Dorsolateral prefrontal cortex (tissue), 122 donors: ENCODE measurements at places on chromosomes 2 and 18.
A peak's percentile ranks its signal among the peaks of the same experiment; 100 is the strongest.

DNA sequence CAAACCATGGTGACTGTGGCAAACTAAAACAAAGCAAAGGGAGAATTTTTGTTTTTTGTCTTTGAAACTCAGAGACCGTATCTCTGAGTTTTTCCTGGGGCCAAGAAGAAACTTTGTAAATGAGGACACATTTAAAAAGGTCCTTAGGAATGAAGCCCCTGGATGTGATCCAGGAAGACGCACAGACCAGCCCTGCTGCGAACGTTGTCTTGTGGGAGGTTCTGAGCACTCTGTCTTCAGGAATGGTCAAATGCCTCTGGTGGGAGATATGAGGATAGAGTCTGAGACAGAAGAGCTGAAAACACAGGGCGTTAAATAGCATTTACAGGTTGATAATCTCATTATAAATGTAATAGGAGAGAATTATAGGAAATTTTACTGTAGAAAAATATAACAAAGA is 893.5 kb upstream of the KLHL29 start:
- no peak for DNase-seq

DNA sequence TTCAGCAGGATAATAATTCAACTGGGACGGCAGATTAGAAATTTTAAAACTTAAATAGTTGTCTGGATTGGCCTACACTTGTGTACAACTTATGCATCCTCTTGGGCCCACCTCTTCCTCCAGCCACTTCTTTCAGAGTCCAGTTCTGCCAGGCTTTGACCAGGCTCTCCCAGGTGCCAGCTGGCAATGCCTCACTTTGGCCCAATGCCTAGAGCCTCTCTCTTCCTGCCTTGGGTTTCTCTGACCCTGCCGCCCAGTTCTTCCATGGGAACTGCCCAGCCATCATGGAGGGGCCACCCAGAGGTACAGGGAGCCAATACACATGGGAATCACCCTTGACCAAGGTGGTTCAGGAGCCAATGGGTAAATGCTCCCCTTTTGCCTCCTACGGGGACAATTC is 135.5 kb downstream of the IRS1 start:
- DNase-seq, result no peak

- DNase-seq, result no peak
Measured at GRCh38 chr2:163670929-163671328, 64.9 kb downstream of the FIGN start.

DNA sequence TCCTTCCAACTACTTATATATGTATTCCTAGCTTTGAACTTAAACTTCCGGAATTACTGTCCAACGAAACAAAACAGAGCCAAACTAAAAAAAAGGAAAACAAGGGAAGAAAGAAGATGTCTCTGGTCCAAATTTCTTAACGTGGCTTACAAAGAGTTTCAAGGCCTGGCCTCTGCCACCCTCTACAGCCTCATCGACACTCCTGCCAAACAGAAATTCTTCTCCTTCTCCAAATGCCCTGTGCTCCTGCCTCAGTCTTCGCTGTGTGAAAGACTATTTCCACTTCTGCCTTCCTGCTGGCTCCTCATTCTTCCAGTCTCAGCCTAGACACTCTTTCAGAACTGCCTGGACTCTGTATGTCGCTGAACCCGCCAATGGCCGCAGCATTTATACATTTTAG is 249.2 kb downstream of the TXNL1 start:
- no peak for DNase-seq

GRCh38 chr2:118808429-118808809 is 39.0 kb downstream of the EN1 start:
- DNase-seq, result no peak

- no peak for DNase-seq
Measured at GRCh38 chr2:104091894-104092293, 762.0 kb upstream of the POU3F3 start.

DNA sequence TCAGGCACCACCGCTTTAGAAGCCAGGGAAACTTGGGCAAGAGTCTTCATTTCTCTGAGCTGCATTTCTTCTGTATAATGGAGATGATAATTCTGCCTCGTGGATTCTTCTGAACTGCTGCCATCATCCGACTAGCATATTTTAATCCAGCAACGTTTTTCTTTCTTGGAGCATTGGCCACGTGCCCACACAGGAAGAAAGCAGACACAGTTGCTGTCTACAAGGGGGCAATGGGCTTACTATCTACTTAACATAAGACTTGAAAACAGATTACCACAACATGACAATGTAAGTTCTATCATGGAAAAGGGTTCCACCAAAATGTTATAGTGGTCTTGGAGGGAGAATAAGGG is 176.5 kb downstream of the FAM210A start:
- peak; percentile 27 for DNase-seq

GRCh38 chr2:235505181-235505741 is 11.4 kb downstream of the AGAP1 start:
- no peak for DNase-seq

DNA sequence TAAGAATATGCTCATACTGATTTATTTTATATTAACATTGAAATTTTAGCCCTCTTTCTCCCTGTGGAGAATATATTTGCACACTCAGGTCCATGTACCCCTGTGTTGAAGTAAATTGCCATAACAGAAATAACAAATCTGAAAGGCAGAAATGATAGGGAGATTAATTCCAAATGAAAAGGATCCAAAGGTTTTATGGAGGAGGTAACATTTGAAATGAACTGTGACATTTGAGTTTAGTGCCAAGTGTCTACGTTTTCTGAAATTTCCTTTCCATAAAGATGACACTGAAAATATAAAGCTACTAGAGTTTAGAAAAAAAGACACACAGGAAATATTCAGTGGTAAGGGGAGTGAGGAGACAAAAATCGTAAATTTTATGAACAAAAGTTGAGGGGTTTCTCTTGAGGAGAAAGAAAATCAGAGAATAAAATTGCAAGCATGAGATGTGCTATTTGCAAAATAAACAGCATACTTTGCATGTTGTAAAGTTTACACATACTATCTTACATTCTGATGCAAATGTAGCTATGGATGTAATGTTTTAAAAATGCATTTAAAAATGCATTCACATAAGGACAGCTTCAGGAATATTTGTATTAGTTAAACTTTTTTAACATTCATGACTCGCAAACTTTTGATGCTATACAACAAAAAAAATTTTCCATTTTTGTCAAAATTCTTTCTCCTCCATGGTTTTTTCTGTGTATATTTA is 69.5 kb downstream of the BAZ2B start:
- DNase-seq, result no peak

GRCh38 chr2:100021791-100022340 is 120.5 kb downstream of the AFF3 start:
- DNase-seq, result no peak

DNA sequence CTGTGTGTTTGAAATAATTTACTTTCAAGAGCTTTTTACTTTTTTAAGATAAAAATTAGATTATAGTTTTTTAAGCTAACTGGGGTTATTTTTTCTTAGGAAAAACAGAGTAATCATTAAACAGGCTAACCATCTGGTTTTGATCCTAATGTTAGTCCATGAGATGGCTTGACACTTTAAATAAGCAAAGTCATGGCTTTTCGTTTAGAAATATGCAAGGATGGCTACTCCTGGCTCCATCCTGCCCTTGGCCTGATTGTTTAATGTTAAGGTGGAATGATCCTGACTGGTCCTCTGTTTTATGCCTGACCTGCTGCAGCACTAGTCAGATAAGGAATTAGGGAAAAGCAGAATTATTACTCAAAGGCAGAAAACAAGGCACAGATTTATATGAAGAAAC is 39.7 kb upstream of the PNPT1 start:
- no peak for DNase-seq

DNA sequence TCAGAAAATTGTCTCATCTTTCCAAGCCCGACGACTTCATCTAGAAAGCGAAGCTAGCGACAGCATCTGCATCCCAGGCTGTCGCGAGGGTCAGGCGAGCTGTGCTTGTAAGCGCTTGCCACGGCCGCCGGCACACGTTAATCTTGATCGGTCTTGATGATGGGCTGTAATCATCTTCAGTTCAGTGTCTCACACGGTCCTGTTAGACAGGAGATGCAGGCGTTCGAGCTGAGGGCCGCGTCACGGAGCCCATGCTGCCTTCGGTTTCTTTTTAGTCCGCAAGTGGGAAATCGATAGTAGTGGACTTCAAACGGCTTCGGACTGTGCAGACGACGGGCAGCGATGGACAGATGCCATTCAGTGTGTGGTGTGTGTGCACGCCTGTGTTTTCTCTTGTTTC is 43.6 kb downstream of the ADI1 start:
- no peak for DNase-seq

DNA sequence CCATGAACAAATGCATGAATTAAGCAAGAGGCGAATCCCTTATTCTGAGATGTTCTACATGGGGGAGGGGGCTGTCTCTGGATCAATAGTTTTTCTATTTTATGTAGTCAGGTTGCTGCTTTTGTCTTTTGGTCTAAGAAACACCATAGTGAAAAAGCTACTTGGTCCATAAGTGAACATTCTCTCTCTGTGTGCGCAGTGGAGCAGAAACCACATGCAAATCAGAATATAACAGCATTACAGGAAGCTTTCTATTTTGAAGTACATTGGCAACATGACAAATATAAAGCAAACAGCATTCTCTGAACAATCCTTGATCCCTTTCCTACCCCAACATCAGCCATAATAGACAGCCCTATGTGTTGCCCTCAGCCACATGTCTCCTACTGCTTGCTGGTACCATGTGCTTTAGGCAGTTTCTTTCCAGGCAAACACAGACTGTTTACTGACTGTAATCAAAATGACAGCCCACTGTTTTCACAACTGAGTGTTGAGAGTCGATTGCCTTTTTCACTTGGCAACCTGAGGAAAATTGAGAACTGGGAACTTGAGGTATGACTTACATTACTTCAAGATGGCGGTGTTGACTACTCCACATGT is 10.6 kb downstream of the SCN3A start:
- DNase-seq, result no peak
